ENCODE measurements at places on chromosomes 2 and 18.

- no peaks in the 10 kb centered on the region for H3K4me1 ChIP-seq
- no peak overlapping the region for H3K4me3 ChIP-seq
- no peaks in the 10 kb centered on the region for H3K27me3 ChIP-seq
- H3K36me3 ChIP-seq, result no peaks in the 10 kb centered on the region
- H3K27ac ChIP-seq, result no peak overlapping the region
- no peak for DNase-seq
These were observed 814.2 kb upstream of the SLC39A10 start for GRCh38 chr2:194842871-194843270.

- H3K4me1 ChIP-seq, result peaks cover 32% of the 10 kb centered on the region
- DNase-seq, result no peak
- H3K36me3 ChIP-seq, result no peaks in the 10 kb centered on the region
- H3K4me3 ChIP-seq, result no peak overlapping the region
- H3K27ac ChIP-seq, result peak overlapping the region; percentile 61
- no peaks in the 10 kb centered on the region for H3K27me3 ChIP-seq
These were observed 83.7 kb downstream of the TMEM131 start for GRCh38 chr2:97911922-97912575.

DNA sequence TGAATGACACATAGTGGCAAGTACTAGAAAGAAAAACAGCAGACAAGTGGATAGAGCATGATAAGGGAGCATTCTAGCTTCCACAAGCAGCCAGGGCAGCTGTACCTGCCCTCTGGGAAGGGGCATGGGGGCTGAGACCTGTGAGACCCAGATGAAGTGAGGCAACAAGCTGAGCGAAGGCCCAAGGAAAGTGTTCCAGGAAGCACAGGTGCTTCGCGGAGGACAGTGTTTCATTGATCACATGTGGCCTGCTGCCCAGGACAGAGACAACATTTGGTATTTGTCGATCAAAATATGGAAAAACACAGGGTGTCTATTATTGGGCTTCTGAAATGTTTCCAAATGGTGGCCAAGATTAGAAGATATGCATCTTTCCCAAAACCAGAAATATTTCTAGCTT, 149.1 kb downstream of the ZNF516 start:
- DNase-seq, result no peak
- no peak overlapping the region for H3K27ac ChIP-seq
- no peaks in the 10 kb centered on the region for H3K36me3 ChIP-seq
- no peaks in the 10 kb centered on the region for H3K4me1 ChIP-seq

- H3K27me3 ChIP-seq, result no peaks in the 10 kb centered on the region
- no peak overlapping the region for H3K27ac ChIP-seq
- DNase-seq, result no peak
These were observed 235.5 kb downstream of the CMPK2 start for GRCh38 chr2:6630209-6630608.

GRCh38 chr2:110900191-110900590, 167.8 kb downstream of the ACOXL start:
- H3K27me3 ChIP-seq, result no peaks in the 10 kb centered on the region
- H3K27ac ChIP-seq, result no peak overlapping the region
- no peak overlapping the region for H3K4me3 ChIP-seq
- no peaks in the 10 kb centered on the region for H3K36me3 ChIP-seq
- no peak for DNase-seq

GRCh38 chr18:62525608-62526007, 2.8 kb downstream of the ZCCHC2 start:
- H3K4me1 ChIP-seq, result peaks cover 26% of the 10 kb centered on the region
- no peak for DNase-seq
- H3K36me3 ChIP-seq, result no peaks in the 10 kb centered on the region
- H3K27me3 ChIP-seq, result no peaks in the 10 kb centered on the region

GRCh38 chr2:1238598-1239138, 174.6 kb upstream of the TPO start:
- no peak for DNase-seq
- no peaks in the 10 kb centered on the region for H3K27me3 ChIP-seq
- no peaks in the 10 kb centered on the region for H3K4me1 ChIP-seq
- no peak overlapping the region for H3K27ac ChIP-seq
- no peaks in the 10 kb centered on the region for H3K36me3 ChIP-seq
- no peak overlapping the region for H3K4me3 ChIP-seq

- H3K36me3 ChIP-seq, result no peaks in the 10 kb centered on the region
- H3K27me3 ChIP-seq, result no peaks in the 10 kb centered on the region
- no peak for DNase-seq
These were observed 173.5 kb downstream of the ALK start for GRCh38 chr2:29747786-29748470.

DNA sequence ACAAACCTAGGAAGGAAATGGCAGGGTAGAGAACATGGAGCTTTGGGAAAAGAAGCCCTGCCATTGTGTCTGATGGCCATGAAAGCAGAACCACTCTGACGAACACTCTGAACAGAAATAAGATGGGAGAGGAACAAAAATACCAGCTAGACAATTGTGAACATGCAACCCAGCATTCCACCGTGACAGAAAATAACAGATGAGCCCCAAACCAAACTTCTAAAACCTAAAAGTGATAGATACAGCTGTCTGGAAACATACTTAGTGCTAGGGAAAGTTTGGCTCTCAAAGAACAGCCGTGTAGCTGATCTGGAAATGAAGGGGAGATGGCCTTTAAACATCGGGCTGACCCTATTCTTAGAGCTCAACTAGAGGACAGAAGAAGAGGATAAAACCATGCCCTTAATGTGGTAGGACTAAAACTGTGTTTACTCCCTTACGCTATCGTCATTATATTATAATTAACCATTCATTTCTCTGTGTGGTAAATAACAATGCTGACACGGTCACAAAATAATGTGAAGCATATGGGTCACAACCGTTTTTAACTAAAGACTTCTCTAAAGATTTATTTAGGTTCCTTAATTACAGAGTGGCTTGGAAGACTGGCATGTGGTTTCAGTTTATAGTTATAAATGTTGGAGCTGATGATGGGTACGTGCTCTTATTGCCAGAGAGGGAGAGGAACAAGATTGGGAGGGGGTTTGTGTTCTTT, 80.6 kb downstream of the MYO1B start:
- H3K27me3 ChIP-seq, result no peaks in the 10 kb centered on the region
- H3K27ac ChIP-seq, result no peak overlapping the region
- H3K4me1 ChIP-seq, result peaks cover 11% of the 10 kb centered on the region

- H3K36me3 ChIP-seq, result no peaks in the 10 kb centered on the region
- H3K27me3 ChIP-seq, result no peaks in the 10 kb centered on the region
- H3K27ac ChIP-seq, result no peak overlapping the region
- H3K4me1 ChIP-seq, result no peaks in the 10 kb centered on the region
- DNase-seq, result no peak
These were observed 108.0 kb upstream of the LDAH start for GRCh38 chr2:20930928-20931327.

GRCh38 chr2:105802587-105802986, 57.9 kb downstream of the NCK2 start:
- H3K36me3 ChIP-seq, result no peaks in the 10 kb centered on the region
- H3K27ac ChIP-seq, result peak overlapping the region; percentile 90
- H3K27me3 ChIP-seq, result no peaks in the 10 kb centered on the region
- H3K4me1 ChIP-seq, result peaks cover 54% of the 10 kb centered on the region

DNA sequence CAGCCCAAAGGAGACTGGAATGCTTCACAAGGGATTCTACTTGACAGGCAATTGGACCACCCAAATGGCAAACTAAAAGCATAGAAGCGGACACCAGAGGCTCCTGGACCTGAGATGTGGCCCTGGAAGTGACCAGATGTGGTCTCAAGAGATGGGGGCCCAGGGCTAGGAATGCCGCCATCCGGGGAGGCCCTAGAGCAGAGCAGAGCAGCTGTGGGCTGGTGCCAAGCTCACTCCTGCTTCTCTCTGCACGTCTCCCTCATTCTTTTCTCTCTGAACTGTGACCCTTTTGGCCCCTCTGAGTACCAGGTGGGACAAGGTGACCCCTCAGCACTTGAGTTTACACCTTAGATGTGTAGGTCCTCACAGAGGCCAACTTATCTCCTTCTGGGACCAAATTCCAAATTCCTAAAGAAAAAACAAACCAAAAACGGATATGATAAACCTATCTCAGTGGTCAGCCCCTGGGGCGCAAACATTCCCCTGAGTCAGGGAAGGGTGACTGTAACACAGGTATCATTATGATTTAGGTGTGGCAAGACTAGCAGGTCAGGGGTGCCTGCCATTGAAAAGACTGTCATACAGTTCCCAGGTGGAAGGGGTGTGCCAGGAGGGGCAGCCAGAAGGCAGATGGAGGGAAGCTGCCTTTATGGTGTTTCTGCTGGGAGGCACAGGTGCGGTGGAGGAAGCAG, 6.5 kb upstream of the IL1R2 start:
- H3K4me1 ChIP-seq, result peaks cover 17% of the 10 kb centered on the region
- no peak overlapping the region for H3K27ac ChIP-seq
- peaks cover 8% of the 10 kb centered on the region for H3K36me3 ChIP-seq
- H3K4me3 ChIP-seq, result no peak overlapping the region

- H3K4me3 ChIP-seq, result no peak overlapping the region
- DNase-seq, result no peak
- H3K27me3 ChIP-seq, result no peaks in the 10 kb centered on the region
These were observed 17.2 kb upstream of the ASB1 start for GRCh38 chr2:238409341-238410199.

GRCh38 chr2:73841912-73842738, 13.4 kb downstream of the STAMBP start:
- H3K4me3 ChIP-seq, result no peak overlapping the region
- H3K4me1 ChIP-seq, result peaks cover 17% of the 10 kb centered on the region
- no peak overlapping the region for H3K27ac ChIP-seq
- H3K36me3 ChIP-seq, result peaks cover 67% of the 10 kb centered on the region

DNA sequence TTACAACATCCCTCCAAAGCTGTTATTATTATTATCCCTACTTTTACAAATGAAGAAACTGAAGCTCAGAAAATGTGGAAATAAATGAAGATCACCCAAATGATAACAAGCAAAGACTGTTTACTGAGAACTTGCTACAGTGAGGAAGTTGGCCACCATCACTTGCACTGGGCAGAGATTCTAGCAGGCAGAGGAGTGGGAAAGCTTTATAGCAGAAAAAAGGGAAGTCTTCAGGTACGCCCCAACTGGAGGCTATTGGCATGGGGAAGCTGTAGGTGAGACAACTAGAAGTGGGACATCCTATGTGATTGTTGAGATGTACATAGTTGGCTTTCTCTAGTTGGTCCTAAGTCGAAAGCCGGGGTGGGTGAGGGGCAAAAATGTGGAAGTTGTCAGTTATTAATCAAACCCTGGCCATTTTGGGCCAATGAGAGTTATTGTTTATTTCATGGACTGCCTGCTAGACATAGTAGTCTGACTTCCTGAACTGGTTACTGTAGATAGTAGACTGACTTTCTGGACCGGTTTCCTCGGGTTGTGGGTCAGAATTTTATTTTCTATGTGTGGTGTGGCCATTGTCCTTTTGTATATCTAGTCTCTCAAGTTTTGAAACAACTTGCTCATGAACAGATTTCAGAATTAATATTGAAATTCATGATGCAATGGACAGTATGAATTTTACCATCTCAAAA, 40.2 kb upstream of the STAT4 start:
- DNase-seq, result no peak
- no peak overlapping the region for H3K4me3 ChIP-seq
- no peaks in the 10 kb centered on the region for H3K36me3 ChIP-seq
- H3K27ac ChIP-seq, result no peak overlapping the region
